CD4-positive, CD25-positive, alpha-beta regulatory T cell (primary cell): ENCODE measurements at places on chromosomes 2 and 18. TPM values are rescaled to one million over a fixed set of nuclear protein-coding genes. Genes with fewer than 3 reads are reported as not detected.

Gene ACMSD
- polyA plus RNA-seq = not detected

Gene PROM2
- polyA plus RNA-seq = not detected

Gene DTNA
- polyA plus RNA-seq = not detected

Gene MOB4
- 35.1 TPM for polyA plus RNA-seq

Gene ZNF532
- 0.64 TPM for polyA plus RNA-seq

Gene NPPC
- not detected for polyA plus RNA-seq

Gene CPS1
- polyA plus RNA-seq = not detected

Gene THUMPD2
- 5.3 TPM for polyA plus RNA-seq

Gene CD207
- not detected for polyA plus RNA-seq

Gene ANKRD29
- polyA plus RNA-seq = not detected

Gene HMSD
- not detected for polyA plus RNA-seq

Gene CFAP221
- not detected for polyA plus RNA-seq
